Sigmoid colon (tissue), 7 donors: ENCODE measurements at places on chromosomes 7 and 10.

GRCh38 chr10:24209946-24210491 lies 1.1 kb downstream of the KIAA1217 start:
- H3K27ac ChIP-seq = peak overlapping the region; percentile 83
- no peaks in the 10 kb centered on the region for H3K36me3 ChIP-seq
- peak overlapping the region; percentile 58 for H3K4me3 ChIP-seq
- H3K4me1 ChIP-seq = peaks cover 30% of the 10 kb centered on the region

- no peaks in the 10 kb centered on the region for H3K4me1 ChIP-seq
- H3K4me3 ChIP-seq = no peak overlapping the region
- H3K27ac ChIP-seq = no peak overlapping the region
- DNase-seq = no peak
- no peaks in the 10 kb centered on the region for H3K27me3 ChIP-seq
These were observed 98.7 kb upstream of the DNAJB6 start for GRCh38 chr7:157238087-157238486.

DNA sequence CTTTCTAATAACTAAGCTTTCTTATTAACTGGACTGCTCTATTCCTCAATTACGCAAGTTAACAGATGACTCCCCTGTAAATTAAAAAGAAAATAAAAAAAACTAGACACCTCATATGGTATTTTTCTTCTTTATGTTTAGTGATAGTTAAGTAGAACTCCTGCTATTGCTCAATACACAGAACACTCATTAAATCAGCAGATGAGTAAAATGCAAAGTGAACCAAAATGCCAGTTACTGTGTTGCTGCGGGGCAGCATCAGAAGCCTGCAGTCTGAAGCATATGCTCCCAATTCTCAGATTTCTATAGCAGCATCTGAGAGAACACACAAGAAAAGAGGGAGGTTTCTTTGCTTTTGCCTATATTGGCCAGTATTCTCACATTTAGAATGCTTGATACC lies 28.4 kb downstream of the CDK6 start:
- H3K4me1 ChIP-seq = peaks cover 18% of the 10 kb centered on the region
- no peaks in the 10 kb centered on the region for H3K36me3 ChIP-seq
- no peak for DNase-seq
- H3K27me3 ChIP-seq = no peaks in the 10 kb centered on the region
- H3K27ac ChIP-seq = no peak overlapping the region

DNA sequence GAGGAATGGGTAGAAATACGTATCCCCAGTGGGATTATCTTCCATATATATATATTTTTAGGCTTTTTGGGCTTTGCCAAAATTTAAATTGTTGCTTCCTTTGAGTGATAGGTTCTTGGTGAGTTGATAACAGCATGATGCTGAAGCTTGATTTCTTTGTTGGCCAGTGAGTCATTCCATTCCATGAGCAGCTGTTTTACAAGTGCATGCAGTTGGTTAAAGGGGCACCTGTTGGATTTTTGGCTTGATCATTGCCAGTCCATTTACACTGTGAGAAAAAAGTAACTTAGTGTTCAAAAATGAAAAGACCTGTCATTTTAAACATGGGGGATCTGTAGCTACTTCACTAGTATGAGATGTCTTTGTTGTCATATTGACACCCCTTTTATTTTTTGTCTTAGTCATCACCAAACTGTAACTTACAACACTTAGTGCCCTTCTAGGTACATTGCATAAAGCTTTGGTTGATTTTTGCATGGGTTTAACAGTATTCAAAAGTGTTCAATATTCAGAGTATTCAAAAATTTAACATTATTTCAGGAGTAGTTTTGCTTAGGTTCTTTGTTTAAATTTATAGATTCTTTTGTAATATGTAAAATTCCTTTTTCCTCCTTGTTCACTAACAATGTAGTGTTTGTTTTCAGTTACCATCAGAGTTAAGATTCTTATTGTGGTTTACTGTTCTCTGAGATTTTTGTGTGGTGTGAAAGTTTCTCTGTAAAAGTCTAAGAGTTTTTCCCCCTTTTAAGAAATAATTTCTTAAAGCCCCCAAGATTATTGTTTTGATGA lies 8.8 kb downstream of the AKAP9 start:
- H3K4me3 ChIP-seq = no peak overlapping the region
- peaks cover 10% of the 10 kb centered on the region for H3K4me1 ChIP-seq
- no peak for DNase-seq

GRCh38 chr7:73341877-73342276 lies 13.9 kb downstream of the FKBP6 start:
- no peaks in the 10 kb centered on the region for H3K36me3 ChIP-seq
- H3K27ac ChIP-seq = no peak overlapping the region
- peaks cover 4% of the 10 kb centered on the region for H3K4me1 ChIP-seq
- DNase-seq = no peak

DNA sequence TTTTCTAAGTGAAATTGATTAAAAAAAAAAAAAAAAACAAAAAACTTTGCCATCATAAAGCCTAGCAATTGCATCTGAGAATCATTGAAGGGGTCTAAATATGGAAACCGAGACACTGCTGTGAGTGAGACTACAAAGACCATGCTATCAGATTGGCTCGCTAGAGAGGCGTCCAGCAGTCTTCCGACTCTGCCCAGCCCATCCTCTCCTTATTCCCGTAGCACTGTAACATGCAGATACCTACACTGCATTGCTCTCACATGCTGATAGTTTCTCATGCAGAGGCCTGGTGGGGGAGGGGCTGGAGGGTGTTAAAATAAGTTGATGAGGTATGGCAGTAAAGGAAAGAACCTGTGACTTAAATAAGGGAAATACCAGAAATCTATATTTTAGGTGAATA lies 130.7 kb downstream of the NRF1 start:
- no peak overlapping the region for H3K4me3 ChIP-seq

DNA sequence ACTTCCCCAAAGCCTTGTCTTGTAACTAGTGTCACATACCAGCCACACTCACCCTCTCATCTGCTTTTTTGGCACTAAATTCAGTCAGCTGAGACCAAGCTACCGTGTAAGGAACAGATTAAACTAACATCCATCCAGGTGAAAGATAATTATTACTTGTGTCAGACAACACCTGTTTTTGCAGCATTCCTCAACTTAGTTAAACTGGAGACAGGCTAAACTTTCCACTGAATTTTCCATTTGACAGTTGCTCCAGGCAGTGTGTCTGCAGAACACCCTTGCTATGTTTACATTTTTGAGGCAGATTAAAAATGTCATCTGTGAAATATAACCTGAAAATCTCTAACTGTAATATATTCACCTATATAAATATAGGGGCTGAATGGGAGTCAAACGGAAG lies 73.6 kb downstream of the CYP26A1 start:
- H3K27ac ChIP-seq = no peak overlapping the region
- no peak for DNase-seq
- H3K27me3 ChIP-seq = no peaks in the 10 kb centered on the region
- H3K4me1 ChIP-seq = peaks cover 3% of the 10 kb centered on the region
- no peaks in the 10 kb centered on the region for H3K36me3 ChIP-seq
- H3K4me3 ChIP-seq = no peak overlapping the region

DNA sequence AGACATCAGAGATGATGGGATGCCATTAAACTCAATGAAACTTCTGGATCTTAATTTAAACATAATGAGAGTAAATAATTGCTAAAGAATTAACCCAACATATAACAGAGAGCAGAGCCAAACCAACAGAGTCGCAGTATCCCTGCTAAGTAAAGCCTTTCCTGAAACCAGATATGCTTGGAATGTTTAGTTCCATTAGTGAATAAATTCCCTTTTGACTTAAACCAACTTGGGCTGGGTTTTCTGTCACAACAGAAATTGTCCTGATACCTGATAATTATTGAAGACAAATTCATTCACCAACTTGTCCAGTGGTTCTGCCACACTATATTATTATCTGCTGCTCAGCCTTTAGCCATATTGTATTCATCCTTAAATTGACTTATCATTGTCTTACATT lies 286.7 kb downstream of the FZD1 start:
- no peak overlapping the region for H3K4me3 ChIP-seq
- no peaks in the 10 kb centered on the region for H3K4me1 ChIP-seq
- no peak overlapping the region for H3K27ac ChIP-seq
- no peaks in the 10 kb centered on the region for H3K36me3 ChIP-seq

GRCh38 chr7:130387628-130388403 lies 7.5 kb downstream of the CPA1 start:
- peak; percentile 34 for DNase-seq
- H3K36me3 ChIP-seq = no peaks in the 10 kb centered on the region
- H3K27ac ChIP-seq = no peak overlapping the region
- H3K4me1 ChIP-seq = peaks cover 5% of the 10 kb centered on the region
- no peak overlapping the region for H3K4me3 ChIP-seq
- no peaks in the 10 kb centered on the region for H3K27me3 ChIP-seq

- no peaks in the 10 kb centered on the region for H3K27me3 ChIP-seq
- no peaks in the 10 kb centered on the region for H3K4me1 ChIP-seq
- H3K4me3 ChIP-seq = no peak overlapping the region
These were observed 65.9 kb upstream of the VWDE start for GRCh38 chr7:12469568-12469967.

DNA sequence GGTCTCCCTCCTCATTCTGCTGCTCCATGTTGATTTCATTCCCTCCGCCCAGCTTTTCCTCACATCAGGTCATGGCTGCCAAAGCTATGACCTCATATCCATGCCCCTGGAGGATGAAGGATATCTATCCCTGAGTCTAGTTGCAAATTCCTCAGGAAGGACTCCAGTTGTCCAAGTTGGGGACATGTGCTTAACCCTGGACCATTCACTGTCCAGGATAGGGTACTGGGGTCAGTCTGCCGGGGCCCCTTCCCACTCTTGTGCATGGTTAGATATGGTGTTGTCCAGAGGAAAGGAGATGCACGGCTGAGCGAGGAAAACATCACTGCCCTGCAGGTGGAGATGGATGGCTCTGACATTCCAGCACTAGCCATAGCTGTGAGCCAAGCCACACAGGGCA lies 51.9 kb upstream of the COMTD1 start:
- no peak overlapping the region for H3K4me3 ChIP-seq
- no peaks in the 10 kb centered on the region for H3K36me3 ChIP-seq
- H3K27ac ChIP-seq = no peak overlapping the region
- no peak for DNase-seq
- peaks cover 14% of the 10 kb centered on the region for H3K4me1 ChIP-seq

- no peak for DNase-seq
- H3K27ac ChIP-seq = no peak overlapping the region
- H3K4me1 ChIP-seq = no peaks in the 10 kb centered on the region
- H3K27me3 ChIP-seq = no peaks in the 10 kb centered on the region
- no peaks in the 10 kb centered on the region for H3K36me3 ChIP-seq
- no peak overlapping the region for H3K4me3 ChIP-seq
These were observed 128.0 kb downstream of the NRCAM start for GRCh38 chr7:108328174-108328651.
